ENCODE measurements at places on chromosomes 3 and 15.

GRCh38 chr3:102791641-102792589 lies 357.1 kb downstream of the ZPLD1 start:
- no peak for DNase-seq

DNA sequence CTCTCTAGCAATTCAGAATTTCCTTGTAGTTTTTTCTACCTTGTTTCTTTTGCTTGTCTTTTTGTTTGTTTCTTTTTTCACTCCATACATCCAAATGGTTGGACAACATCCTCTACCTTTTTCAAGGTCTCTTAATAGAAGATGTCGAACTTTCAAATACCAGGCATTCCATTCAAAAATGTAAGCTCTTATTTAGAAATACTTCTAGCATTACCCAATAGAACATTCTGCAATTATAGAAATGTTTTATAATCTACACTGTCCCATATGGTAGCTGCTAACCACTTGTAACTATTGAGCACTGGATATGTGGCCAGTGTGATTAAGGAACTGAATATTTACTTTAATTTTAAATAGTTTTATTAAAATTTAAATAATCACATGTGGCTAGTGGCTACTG lies 196.2 kb upstream of the MRPL3 start:
- DNase-seq, result no peak

DNA sequence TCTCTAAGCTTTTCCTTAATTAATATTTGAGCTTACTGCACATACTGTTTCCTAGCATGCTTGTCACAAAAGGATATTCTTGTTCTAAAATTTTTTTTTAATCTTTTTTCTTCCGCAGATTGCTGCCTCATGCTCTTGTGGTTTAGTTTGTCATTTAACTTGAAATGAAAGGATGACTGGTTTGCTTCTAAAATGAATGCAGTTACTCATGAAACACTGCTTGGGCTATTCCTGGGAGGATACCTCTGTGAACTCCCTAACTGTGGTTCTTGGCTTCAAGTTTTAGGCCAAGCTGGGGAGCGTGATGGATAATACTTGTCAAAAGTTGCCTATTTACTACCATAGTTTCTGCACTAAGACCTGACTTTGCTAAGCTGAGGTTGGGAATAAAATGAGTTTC lies 64.0 kb downstream of the USP13 start:
- no peak for DNase-seq

DNA sequence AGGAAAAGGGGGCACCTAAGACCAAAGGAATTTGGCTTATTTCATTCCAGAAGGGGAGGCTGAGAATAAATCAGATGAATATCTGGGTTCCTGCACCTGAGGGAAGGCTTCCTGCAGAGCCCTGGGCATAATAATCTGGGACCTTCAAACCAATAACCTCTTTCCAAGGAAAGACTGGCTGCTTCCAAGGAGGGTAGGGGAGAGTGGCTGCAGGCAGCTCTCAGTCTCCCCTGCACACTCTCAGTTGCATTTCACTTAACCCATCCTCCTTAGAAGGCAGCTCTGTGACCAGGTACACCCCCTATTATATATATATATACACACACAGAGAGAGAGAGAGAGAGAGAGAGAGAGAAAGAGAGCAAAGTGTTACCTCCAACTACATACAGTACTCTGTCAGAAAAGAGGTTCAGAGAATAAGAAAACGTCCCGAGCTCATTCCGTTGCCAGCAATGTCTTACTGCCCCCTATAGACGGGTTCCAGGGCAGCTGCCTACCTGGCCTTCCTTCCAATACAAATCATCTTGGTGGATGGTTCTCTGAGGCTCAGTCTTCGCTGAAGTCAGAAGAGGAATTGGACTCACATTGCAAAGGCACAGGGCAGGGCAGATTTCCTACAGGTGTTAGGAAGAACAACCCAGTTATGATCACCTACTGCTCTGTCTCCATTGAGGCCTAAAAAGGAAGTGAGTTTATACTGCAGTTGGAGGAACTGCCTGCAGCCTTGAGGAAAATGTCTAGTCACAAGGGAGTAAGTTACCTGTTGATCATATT lies 26.1 kb downstream of the CAPN3 start:
- no peak for DNase-seq

DNA sequence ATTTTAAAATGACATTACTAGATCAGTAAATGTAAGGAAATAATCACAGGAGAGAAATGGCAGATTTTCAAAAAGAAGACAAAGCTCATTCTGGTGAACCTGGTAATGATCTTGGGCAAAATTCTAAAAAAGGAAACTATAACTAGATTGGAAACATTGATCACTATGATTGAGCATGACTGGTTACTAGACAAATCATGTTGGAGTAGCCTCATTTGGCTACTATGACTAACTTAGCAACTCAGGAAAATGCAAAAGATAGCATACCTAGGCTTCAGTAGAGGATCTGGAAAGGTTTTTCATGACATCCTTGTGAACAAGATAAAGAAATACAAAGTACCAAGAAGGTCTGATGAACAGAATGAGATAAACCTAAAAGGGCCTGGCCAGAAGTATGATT lies 7.6 kb upstream of the TMF1 start:
- DNase-seq, result no peak

GRCh38 chr3:94935738-94936580 lies 873.1 kb downstream of the NSUN3 start:
- no peak for DNase-seq

- no peak for DNase-seq
These were observed 416.7 kb upstream of the SEMA6D start for GRCh38 chr15:47300596-47300995.

GRCh38 chr15:32893421-32893820 lies 175.6 kb downstream of the GREM1 start:
- no peak for DNase-seq

DNA sequence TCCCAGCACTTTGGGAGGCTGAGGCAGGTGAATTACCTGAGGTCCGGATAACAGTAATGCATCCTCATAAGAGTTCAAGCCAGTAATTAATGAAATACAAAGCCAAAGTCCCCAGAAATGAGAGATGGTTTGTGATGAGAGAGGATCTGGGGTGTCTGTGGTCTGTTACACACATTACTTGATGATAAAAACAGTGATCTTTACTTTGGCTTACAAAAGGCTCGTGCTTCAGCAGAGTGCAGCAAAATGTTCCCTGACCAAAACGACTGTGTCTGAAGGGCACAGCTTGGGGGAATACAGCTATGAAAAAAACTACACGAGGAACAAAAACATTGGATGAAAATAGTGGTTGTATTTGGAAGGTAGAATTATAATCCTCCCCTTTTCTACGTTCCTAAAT lies 40.9 kb downstream of the CRTC3 start:
- no peak for DNase-seq

DNA sequence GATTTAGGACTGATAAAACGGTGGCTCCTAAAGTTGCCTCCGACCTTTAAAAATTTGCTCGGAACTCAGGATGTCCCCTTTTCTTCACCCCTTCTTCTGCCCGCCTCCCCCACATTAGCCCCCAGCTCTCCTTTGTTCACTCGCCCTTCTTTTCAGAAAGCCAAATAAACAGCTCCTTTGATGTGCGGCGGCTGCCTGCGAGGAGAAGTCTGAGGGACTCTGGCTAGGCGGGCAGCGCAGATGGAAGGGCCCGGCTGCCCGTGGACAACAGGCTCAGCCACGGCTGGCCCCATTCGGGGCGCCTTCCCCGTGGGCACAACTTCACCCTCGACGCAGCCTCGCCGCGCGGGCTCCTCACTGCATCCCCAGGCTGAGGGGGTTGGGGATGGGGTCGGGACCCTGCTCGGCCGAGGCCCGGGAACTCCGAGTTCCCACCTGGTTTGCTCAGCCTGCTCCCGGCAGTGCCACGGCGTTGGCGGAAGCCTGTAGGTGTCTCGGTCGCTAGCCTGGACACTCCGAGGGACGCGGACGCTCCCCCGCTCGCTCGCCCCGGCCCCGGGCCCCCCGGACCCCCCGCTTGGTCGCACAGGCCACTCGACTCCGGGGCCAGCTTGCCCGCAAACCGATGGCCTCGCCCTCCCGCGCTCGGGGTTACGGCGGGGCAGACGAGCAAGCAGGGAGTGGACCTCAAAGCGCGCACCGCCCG lies 897 bp upstream of the TLE3 start:
- peak; percentile 19 for DNase-seq

- DNase-seq, result no peak
These were observed 7.6 kb downstream of the TEX264 start for GRCh38 chr3:51678641-51679040.

All from CD4-positive, alpha-beta T cell treated with Interleukin-15 for 4 hours (primary cell).